ENCODE measurements at places on chromosomes 13 and 19.

GRCh38 chr13:73754727-73755292, 379.4 kb downstream of the KLF12 start:
- peak; percentile 62 for DNase-seq

DNA sequence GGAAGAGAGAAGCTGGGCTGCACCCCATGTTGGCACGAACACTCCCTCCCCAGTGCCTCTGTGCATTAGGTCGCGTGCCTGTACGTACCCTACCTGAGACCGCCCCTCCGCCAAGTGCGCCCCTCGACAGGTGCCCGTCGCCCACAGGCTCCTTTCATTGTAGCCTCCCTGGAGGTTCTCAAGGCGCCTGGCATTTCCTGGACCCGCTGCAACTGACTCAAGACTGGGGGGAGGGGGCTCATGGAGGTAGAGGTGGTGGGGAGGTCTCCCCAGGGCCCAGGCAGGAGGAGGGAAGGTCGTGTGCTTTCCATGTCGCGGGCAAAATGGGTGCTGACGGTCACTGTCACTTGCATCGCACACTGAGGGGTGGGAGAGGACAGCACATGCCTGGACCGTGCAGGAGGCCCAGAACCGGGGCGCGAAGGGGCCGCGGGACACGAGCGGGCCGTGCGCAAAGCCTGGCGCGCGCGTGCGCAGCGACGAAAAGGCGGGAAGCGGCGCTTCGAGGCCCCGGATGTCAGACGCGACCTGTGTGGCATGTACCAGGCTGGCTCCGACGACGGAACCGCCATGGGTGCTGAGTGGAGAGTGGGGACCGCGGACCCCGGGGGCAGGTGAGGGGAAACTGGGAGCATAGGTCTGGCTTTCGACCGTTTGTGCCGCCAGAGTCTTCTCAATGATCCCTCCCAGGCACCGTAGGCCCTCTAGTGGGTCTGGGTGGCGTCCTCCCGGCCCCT, 16.5 kb downstream of the NFIX start:
- no peak for DNase-seq

DNA sequence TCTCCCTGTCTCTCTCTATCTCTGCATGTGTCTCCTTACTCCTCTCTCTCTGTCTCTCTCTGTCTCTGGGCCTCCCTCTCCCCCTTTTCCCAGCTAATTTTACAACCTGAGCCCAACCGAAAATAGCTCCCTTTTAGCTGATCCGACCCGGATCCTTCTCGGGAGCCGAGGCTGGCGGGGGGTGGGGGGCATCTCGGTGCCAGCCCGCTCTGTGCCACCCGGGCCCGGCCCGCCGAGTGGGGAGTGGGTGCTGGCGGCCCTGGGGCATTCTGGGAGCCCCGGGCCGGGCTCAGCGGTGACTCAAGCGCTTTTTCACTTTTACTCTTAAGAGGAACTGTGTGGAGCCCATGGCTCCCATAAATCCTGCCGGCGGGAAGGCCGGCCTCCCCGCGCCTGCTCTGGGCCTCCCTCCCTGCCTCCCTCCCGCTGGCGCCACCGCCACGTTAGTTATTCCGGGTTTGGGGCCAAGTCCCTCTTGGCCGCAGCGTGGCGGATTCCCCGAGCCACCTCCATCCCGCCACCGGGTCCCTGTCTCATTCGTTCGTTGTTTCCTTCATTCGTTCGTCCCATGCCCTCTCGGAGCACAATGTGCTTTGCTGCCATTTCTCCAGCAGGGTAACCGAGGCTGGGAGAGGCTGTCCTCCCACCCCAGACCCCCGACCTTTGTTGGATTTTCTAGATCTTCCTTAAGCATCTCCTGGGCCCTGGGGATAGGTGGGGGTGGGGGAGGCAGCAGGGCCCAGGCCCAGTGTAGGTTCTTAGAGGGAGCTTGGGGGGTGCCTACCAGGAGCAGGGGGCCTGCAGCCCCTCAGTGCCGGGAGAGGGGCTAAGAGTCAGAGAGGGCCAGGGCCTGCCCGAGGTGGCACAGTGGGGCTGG, 3.2 kb downstream of the NFIC start:
- DNase-seq, result no peak

- no peak for DNase-seq
Measured at GRCh38 chr19:40388481-40388880, 1.5 kb downstream of the HIPK4 start.

GRCh38 chr19:52492994-52493470, 34.4 kb upstream of the ZNF808 start:
- DNase-seq, result no peak

GRCh38 chr13:82654861-82655855, 1227.1 kb downstream of the SLITRK1 start:
- no peak for DNase-seq

GRCh38 chr19:31355665-31356289, 6.5 kb upstream of the TSHZ3 start:
- DNase-seq, result no peak

GRCh38 chr19:6480848-6481415, 655 bp downstream of the DENND1C start:
- no peak for DNase-seq

- no peak for DNase-seq
Measured at GRCh38 chr13:70370924-70371323, 262.7 kb upstream of the KLHL1 start.

GRCh38 chr13:35502456-35502855, 26.0 kb upstream of the MAB21L1 start:
- DNase-seq, result no peak

- DNase-seq, result no peak
Measured at GRCh38 chr13:97171136-97171535, 51.0 kb upstream of the MBNL2 start.

- DNase-seq, result no peak
Measured at GRCh38 chr13:74732736-74733385, 598.7 kb upstream of the KLF12 start.

DNA sequence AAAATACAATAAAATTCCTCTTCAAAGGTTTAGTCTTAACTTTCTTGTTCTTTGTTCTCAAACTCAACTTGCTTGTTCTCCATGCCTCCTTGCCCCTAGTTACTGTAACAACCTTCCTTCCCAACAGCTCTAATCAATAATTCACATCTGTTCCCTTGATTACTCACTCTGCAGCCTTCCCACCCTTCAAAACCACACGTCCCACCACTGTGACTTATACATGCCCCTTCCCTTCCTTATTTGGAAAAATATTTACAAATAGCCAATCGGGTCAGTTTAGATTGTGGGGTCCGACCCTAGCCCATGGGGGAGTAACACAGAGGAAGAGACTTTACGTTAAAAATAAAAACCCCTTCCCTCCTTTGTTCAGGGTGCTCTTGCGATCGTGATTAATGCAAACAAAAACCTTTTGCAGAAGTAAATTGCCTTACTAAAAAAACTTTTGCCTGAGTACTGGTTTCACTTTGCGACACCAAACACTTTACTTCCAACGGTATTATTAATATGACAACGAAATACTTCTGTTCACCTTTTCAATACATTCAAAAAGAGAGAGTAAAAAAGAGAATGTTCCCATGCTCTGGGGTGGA, 512 bp upstream of the ZNF93 start:
- DNase-seq, result no peak

GRCh38 chr13:112210371-112210770, 143.4 kb downstream of the SOX1 start:
- DNase-seq, result no peak

DNA sequence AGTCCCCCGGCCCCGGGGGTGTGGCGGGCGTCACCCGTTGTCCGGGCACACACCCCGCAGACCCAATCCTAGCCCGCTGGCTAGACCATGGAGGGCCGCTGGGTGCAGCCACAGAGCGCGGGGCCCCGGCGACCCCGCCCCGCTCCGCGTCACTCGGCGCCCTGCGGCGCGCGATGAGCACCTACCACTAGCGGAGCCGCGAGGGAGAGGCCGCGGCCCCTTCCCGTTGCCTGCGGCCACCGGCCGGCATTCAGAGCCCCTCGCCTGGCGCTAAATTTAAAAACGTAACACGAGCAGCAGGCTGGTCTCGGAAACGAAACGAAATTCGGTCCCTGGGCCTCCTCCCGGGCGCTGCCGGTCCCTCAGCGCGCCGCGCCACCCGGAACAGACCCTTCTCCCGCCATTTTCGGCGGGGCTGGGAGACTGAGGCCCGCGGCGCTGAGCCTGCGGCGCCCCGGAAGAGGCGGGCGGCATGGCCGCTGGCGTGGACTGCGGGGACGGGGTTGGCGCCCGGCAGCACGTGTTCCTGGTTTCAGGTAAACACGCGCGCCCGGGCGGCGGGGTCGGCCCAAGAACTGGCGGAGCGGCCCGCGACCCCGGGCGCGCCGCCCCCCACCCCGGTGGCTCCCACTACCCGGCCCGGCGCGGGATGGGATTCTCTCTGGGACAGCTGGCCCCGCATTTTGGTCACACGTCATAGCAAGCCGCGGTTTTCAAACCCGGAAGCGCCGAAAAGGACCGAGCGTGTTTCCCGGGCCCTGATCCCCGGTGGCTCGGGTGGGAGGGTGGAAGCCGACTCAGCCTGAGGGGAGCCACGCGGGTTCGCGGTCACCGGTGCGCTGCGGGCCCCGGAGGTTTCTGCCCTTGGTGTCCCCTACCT, at the start of gene RNASEH2B:
Gene RNASEH2B (plus strand): TSS at position 187 of the 880 bp plus-strand sequence. CDS start 286 bp downstream, at position 473.
- DNase-seq, result peak; percentile 60

Measured in CD4-positive, alpha-beta T cell treated with Interleukin-6 at 100 ng/mL for 8 hours (primary cell).